GM23248 (cell line): ENCODE measurements at places on chromosomes 7 and 10. TPM values are rescaled to one million over a fixed set of nuclear protein-coding genes. Genes with fewer than 3 reads are reported as not detected.
A peak's percentile ranks its signal among the peaks of the same experiment; 100 is the strongest.

- H3K4me3 ChIP-seq = peak overlapping the region; percentile 99
- H3K27ac ChIP-seq = no peak overlapping the region
- H3K4me1 ChIP-seq = peaks cover 24% of the 10 kb centered on the region
- no peaks in the 10 kb centered on the region for H3K36me3 ChIP-seq
Observed at GRCh38 chr10:95289003-95289920, 1.5 kb downstream of the PDLIM1 start.

- peak overlapping the region; percentile 67 for H3K27ac ChIP-seq
- DNase-seq = peak; percentile 95
- H3K27me3 ChIP-seq = no peaks in the 10 kb centered on the region
- H3K4me3 ChIP-seq = no peak overlapping the region
- H3K4me1 ChIP-seq = peaks cover 22% of the 10 kb centered on the region
Observed at GRCh38 chr10:21336476-21337170, 188.9 kb downstream of the SKIDA1 start.

DNA sequence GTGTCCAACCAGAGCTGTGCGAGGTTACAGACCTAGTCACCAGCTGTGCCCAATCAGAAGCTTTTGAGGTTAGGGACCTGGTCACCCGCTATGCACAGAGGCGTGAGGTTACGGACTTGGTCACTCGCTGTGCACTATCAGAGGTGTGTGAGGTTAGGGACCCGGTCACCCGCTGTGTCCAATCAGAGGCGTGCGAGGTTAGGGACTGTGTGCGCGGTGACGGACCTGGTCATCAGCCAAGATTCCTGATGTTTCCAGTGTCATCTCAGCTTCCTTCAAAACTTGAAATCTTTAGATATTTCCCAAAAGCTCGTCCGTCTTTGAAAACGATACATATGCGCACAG, 182.1 kb downstream of the DIP2C start:
- no peak overlapping the region for H3K4me3 ChIP-seq
- H3K27ac ChIP-seq = no peak overlapping the region
- no peaks in the 10 kb centered on the region for H3K27me3 ChIP-seq
- 0 out of 2 replicates have a peak, but pooled peaks cover 7% of the 10 kb centered on the region for H3K4me1 ChIP-seq

The INHBA gene
- polyA plus RNA-seq = 7.9 and 8.8 TPM in 2 replicates

- no peak for DNase-seq
- H3K27ac ChIP-seq = no peak overlapping the region
- no peaks in the 10 kb centered on the region for H3K27me3 ChIP-seq
- H3K4me3 ChIP-seq = no peak overlapping the region
Observed at GRCh38 chr10:63373176-63373575, 92.6 kb downstream of the JMJD1C start.

DNA sequence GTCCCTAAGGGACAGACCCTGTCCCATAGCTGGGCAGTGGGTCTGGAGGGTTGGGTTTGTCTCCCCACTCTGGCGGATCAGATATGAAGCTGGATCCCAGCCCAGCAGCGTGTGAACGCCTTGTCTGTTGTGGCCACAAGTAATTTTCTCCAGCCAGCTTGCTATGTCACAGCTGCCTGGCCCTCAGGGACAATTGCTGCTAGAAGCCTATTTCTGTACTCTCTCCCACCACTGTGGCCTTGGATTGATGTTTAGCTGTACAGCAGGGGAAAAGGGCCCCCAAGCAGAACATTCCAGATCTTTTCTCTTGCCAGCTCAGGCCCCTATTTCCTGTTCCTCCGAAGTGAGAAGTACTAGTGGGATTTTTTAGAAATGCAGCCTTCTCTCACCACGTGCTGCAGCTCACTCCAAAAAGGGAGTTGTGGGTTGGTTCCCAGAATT, 53.5 kb upstream of the WAC start:
- no peak for DNase-seq
- H3K36me3 ChIP-seq = no peaks in the 10 kb centered on the region
- H3K27me3 ChIP-seq = no peaks in the 10 kb centered on the region; the same call in 1 of the 2 replicates
- no peak overlapping the region for H3K4me3 ChIP-seq
- no peak overlapping the region for H3K27ac ChIP-seq

- no peak overlapping the region for H3K27ac ChIP-seq
- peak overlapping the region; percentile 80 for H3K4me3 ChIP-seq
- H3K36me3 ChIP-seq = no peaks in the 10 kb centered on the region
Observed at GRCh38 chr7:39415091-39415787, 151.0 kb upstream of the YAE1 start.

DNA sequence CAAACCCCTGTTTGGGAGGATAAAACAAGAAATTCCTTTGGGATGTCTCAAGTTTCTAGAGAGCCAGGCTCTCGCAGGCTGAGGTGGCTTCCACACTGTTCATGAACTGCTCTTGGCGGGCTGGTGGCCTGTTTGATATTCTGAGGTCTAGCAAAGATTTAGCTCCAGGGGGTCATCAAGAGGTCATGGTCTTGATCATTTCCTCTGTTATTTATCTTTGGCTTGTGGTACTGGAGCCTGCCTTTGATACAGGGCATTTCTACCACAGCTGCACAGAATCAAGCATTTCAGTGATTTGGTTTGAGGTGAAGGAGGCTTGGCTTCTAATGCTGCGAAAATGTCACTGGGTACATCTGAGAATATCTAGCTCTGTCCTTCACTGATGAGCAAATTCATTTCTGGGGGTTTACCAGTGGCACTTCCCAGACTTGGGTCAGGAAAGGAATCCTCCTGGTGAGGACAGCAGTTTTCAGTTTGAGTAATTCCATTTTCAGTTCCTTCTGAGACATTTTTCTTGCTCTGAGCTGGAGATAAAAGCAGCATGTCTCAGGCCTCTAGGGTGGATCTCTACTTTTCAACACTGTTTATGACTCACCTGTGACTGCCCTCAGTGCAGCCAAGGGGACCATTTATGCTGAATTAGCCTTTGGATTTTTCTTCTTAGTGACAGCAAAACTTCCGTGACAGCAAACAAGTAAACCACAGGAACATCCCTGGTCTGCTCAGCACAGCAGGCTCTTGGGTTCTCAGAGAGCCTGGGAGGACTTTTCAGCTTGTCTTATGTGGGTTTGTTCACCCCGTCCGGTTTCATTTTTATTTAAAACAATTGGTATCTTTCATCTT, 312.0 kb downstream of the RNLS start:
- H3K4me3 ChIP-seq = peak overlapping the region; percentile 9
- H3K36me3 ChIP-seq = no peaks in the 10 kb centered on the region
- peaks cover 36% of the 10 kb centered on the region for H3K4me1 ChIP-seq
- peak; percentile 85 for DNase-seq
- no peaks in the 10 kb centered on the region for H3K27me3 ChIP-seq

The UNCX gene
- not detected in 2 replicates for polyA plus RNA-seq

DNA sequence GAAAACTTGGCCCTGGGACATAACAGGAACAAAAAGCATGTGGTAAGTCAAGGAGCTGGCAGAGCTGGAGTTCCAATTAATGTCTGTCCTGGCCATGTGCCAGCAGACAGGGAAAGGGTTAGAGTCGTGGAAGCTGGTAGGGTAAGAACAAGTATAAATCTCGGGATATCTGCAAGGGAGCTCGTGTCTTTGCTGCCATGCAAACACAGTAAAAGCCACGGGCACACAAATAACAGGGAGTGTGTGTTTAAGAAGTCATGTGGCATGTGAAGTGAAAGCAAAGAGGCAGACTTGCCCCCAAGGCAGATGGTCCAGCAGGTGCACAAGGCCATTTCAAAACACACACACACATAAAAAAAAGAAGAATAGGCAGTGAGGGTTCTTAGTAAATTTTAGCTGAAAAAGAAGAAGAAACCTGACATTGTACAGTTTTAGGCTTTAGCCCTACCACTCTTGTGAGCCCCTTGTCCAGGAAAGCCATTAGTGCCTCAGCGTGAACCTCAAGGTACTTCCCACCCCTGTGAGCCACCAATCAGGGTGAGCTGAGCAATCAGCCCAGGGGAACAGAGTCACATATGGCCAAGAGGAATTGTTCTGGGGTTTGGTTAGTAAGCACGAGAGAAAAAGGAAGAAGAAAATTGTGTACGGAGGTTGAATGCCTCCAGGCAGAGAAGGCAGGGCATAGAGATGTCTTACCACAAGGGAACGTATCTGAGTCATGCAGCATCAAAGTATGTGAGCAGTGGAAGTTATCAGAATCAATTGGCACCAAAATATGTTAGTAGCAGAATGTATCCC, 32.8 kb upstream of the ARHGAP12 start:
- peaks cover 13% of the 10 kb centered on the region for H3K4me1 ChIP-seq
- DNase-seq = peak; percentile 90
- no peaks in the 10 kb centered on the region for H3K27me3 ChIP-seq
- H3K27ac ChIP-seq = peak overlapping the region; percentile 66
- peak overlapping the region; percentile 24; the same call in 1 of the 2 replicates for H3K4me3 ChIP-seq

The CPVL gene
- not detected in 2 replicates for polyA plus RNA-seq

The C10orf53 gene
- not detected in 2 replicates for polyA plus RNA-seq

The CAMK2B gene
- 0.78 and 0.79 TPM in 2 replicates for polyA plus RNA-seq

- H3K27ac ChIP-seq = no peak overlapping the region
- H3K27me3 ChIP-seq = no peaks in the 10 kb centered on the region
- DNase-seq = no peak
- H3K36me3 ChIP-seq = no peaks in the 10 kb centered on the region
- no peak overlapping the region for H3K4me3 ChIP-seq
- H3K4me1 ChIP-seq = 0 out of 2 replicates have a peak, but pooled peaks cover 6% of the 10 kb centered on the region
Observed at GRCh38 chr10:99844433-99844955, 62.1 kb downstream of the ABCC2 start.

GRCh38 chr10:100965820-100966219, 3.5 kb upstream of the SEMA4G start:
- H3K4me3 ChIP-seq = no peak overlapping the region
- no peak for DNase-seq
- H3K27ac ChIP-seq = no peak overlapping the region
- no peaks in the 10 kb centered on the region for H3K27me3 ChIP-seq

DNA sequence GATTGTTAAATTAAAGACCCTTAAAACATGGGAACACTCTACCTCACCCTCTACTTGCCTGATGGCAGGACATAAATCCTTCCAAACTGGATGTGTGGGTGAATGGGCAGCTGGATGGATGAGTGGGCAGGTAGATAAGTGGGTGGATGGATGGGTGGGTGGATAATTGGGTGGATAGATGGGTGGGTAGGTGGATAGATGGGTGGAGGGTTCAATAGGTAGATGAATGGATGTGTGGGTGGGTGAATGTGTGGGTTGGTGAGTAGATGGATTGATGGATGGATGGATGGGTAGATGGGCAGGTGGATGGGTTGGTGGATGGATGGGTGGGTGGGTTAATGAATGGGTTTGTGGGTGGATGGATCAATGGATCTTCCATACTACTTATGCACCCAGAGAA, 18.9 kb upstream of the FFAR4 start:
- DNase-seq = no peak
- H3K4me1 ChIP-seq = no peaks in the 10 kb centered on the region
- peaks cover 9% of the 10 kb centered on the region for H3K27me3 ChIP-seq
- no peaks in the 10 kb centered on the region for H3K36me3 ChIP-seq
- H3K4me3 ChIP-seq = no peak overlapping the region
- no peak overlapping the region for H3K27ac ChIP-seq

The CHCHD2 gene
- polyA plus RNA-seq = 508 and 511 TPM in 2 replicates
